Brain microvascular endothelial cell (primary cell): ENCODE measurements at places on chromosomes 7 and 10.

DNA sequence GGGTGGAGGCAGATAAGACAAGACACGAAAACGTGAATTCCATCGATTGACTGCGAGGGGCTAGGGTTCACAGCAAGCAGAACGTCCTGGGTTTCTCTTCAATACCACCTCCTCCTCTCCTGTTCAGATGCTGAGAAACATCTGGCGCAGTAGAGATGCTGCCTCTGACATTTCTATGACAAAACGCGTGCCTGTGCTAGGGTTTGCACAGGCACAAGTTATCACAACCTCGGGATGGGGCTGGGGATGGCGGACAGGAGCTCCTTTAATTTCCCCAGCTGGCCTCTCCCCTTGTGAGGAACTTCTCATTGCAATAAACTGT is 99.8 kb upstream of the SVIL start:
- DNase-seq, result no peak

DNA sequence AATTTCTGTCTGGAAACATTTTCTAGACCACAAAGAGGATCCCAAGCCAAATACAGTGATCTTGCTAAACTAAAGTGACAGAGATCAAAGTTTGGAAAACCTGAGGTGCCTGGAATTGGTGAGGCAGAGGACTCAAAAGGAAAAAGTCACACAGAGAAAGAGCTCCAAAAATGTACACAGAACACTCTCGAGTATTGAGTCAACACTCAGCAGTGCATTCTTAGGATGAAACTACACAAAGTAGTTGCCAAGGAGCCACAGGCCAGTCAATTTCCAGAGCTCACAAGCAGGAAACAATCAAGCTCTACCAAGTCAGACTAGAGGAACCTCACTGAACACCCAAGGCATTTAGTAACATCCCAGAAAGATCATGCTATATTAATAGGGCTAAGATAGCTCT is 61.3 kb downstream of the MICU1 start:
- peak; percentile 54 for DNase-seq

GRCh38 chr10:34494012-34494411 is 321.1 kb downstream of the PARD3 start:
- no peak for DNase-seq

DNA sequence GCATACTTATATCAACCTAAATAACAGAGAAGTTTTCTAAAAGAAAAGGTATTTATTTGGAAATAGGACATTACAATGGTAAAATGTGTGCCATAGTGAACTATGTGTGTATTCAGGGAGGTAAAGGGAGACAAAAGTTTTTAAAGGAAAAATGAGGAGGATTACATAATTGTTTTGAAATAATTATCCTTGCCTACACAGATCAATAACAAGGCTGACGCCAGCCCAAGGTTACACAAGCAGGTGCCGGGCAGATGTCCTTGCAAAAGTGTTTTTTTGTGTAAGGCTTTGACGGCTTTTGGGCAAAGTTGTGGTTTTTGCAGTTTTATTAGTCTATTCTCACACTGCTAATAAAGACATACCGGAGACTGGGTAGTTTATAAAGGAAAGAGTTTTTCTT is 22.7 kb upstream of the SLC35B4 start:
- DNase-seq, result no peak

DNA sequence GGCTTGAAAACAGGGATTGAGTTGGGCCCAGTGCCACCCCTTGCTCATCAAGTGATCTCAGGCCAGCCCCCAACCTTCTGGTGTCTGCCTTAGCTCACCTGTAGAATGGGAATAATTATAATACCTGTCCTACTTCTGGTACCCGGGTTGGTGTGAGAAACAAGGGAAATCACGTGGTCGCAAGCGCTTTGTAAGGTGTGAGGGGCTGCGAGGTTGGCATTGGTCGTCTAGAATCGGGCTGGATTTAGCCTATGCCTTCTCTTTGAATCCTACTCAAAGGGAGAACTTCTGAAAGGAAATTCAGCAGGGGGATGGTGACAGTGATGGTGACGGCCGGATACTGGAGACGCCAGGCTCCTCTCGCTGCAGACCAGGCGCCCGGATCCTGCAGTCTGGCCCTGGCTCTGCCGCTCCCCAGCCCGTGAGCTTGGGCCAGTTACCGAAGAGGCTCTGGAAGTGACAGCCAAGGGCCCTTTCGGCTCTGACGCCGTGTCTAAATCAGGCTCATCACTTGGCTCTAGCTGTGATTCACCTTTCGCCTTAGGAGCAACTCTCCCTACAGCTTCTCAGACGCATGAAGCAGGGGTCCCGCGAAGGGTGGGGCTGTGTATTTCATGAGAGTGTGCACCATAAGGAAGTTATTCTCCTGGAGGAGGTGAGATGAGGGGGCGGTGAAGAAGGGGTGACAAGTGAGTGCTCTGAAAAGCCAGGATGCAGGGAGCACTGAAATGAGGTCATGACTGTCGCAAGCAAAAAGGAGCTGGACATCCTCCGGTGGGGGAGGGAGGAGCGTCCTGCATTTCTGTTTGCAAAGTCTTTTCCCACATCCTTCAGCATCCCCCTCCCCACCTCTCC is 4.0 kb upstream of the CREB5 start:
- DNase-seq, result no peak

GRCh38 chr7:2809903-2810625 is 34.0 kb downstream of the GNA12 start:
- no peak for DNase-seq

- no peak for DNase-seq
Observed at GRCh38 chr10:128103229-128103714, 23.0 kb downstream of the MKI67 start.

DNA sequence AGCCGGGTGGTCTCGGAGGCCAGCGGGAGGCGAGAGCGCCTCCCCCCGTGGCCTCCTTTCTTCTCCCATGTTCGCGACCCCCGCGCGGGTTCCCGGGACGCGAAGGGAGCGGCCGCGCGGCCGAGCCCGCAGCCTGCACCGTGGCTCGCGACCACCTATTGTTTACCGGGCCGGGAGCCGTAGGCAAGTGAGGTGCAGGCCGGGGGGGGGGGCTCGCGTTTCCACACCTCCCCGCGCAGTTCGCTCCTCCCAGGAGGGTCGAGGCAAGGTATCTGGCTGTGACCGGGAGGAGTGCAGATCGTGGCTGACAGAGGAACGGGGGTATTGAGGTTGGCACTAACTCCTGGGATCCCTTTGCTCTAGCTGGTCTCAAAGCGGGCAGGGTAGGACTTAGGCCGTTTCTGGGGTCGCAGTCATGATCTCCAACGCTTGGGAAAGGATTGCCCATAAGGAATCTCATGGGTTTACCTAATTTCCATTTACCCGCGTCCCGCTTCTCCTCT is 734 bp downstream of the PTPN12 start:
- peak; percentile 17 for DNase-seq

DNA sequence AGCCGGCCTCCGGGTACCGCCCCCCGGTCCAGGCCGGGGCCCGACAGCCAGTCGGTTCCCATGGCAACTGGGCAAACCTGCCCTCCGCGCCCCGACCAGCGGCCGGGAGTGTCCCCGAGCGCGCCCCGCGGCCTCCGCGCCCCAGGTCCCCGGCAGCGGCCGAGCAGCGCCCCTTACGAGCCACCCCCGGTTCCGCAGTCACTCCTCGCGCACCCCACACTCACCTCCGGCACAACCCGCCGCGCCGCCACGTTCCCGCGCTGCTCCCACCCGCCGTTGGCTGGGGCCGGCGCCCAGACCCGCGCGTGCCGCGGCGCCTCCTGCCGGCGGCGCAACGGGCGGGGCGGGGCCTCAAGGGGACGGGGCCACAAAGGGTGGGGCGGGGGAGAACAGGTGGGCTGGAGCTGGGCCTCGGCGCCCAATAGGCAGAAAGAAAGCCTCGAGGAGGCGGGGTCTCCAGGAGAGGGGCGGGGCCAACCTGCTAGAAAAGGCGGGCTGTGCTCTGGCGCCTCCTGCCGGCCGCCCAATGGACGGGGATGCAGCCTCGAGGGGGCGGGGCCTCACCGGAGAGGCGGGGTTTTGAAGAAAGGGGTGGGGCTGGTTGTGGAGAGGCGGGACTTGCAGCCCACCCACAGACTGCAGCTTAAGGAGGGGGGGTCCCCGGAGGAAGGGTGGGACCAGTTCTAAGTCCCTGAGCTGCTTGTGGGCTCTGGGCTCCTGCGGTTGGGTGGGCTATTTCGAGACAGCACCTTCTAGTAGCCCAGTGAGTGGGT is at the start of gene RADIL:
TSS of gene RADIL (minus strand) at position 345 of the 773 bp plus-strand sequence. CDS start 5,577 bp downstream, outside the sequence.
- peak; percentile 91 for DNase-seq

GRCh38 chr7:3399858-3400257 is 98.8 kb downstream of the SDK1 start:
- peak; percentile 34 for DNase-seq

DNA sequence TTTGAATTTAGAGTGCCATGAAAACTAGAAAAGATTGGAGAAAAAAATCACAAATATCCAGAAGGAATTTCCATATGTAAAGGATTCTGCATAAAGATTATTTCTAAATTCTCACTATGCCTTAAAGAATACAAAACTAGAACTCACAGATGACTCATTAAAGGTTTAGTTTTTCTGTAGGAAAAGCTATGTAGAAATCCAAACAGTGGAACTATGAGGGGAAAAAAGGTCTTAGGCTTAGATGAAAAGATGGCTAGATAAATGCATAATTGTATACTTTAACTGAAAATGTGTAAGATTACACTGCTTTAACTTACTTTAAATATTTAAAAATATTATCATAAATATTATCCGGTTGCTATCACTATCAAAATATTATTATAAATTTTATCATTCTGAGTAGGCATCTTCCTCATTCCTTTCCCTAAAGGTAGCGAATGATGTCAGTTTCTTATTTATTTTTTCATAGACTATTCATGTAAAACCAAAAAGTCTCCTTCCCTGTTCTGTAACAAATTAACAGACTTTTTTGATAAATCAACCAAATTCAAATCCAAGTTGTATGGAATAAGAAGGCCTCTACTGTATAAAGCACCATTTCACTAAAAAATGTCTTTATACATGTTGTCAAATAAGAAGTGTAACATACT is 69.1 kb upstream of the COMTD1 start:
- no peak for DNase-seq

DNA sequence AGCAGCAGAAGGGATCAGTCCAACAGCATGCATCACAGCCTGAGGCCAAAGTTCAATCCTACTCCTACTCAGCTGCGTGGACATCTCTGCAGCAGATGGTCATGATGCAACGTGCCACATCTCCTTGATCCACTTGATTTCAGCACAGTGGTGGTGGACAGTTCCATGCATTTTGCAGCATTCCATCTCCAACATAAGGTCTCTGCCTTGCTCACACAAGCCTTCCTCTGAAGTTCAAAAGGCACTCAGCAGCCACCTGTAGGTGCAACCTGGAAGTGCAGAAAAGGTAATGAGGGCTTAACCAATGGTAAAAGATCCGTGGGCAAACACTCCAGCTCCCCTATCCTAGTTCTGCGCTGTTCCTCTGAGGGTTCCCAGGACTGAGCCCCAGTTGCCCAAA is 57.5 kb upstream of the CHCHD3 start:
- DNase-seq, result peak; percentile 52

GRCh38 chr7:2941216-2941859 is 97.2 kb upstream of the GNA12 start:
- no peak for DNase-seq

- DNase-seq, result no peak
Observed at GRCh38 chr7:13639396-13639795, 350.1 kb downstream of the ETV1 start.

- DNase-seq, result no peak
Observed at GRCh38 chr10:5665373-5666007, 905 bp downstream of the ASB13 start.

- no peak for DNase-seq
Observed at GRCh38 chr7:107744345-107744750, 406 bp downstream of the CBLL1 start.

GRCh38 chr10:16425449-16425848 is 11.4 kb upstream of the PTER start:
- no peak for DNase-seq

DNA sequence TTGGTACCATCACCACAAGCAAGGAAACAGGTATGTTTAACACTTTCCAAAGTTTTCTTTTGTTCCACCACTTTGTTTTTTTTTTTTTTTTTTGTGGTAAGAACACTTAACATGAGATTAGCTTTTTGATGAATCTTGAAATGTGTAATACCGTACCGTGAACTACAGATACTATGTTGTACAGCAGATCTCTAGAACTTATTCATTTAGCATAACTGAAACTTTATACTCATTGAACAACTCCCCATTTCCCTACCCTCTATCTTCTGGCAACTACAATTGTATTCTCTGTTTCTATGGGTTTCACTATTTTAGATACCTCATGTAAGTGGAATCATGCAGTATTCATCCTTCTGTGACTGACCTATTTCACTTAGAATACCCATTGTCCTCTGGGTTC is 162.7 kb upstream of the ITGB1 start:
- DNase-seq, result no peak

DNA sequence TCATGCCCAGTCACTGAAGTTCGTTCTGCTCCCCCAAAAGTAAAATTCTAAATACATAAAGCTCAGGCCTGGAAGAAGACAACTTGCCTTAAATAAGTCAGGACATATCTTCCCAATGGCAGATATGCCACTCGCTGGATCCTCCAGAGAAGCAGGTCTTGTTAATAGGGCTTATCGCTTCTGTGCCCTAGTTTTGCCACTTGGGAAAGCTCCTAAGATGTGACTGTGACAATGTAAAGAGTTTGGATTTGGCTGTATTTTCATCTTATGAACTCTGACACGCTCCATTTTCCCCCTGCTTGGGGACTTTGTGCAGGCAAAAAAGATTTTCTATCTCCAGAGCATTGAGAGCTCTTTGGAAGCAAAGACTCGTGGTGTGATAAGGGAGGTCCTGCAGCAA is 279.9 kb downstream of the WDR11 start:
- no peak for DNase-seq

GRCh38 chr7:25259487-25260243 is 31.4 kb upstream of the NPVF start:
- DNase-seq, result peak; percentile 71

DNA sequence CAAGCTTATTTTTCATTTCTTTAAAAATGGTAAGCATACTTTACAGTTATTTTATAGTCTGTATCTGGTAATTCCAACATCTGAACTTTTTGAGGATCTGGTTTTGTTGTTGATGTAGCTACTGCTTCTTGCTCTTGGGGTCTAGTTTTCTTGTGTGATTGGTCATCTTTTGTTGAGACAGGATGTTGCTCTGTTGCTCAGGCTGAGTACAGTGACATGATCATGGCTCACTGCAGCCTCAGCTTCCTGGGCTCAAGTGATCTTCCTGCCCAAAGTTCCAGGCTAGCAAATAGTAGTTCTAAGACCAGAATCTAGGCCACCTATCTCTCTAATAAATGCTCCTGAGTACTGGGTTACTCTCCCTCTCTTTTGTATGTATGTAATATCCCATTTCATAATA is 75.7 kb downstream of the NRCAM start:
- DNase-seq, result no peak

DNA sequence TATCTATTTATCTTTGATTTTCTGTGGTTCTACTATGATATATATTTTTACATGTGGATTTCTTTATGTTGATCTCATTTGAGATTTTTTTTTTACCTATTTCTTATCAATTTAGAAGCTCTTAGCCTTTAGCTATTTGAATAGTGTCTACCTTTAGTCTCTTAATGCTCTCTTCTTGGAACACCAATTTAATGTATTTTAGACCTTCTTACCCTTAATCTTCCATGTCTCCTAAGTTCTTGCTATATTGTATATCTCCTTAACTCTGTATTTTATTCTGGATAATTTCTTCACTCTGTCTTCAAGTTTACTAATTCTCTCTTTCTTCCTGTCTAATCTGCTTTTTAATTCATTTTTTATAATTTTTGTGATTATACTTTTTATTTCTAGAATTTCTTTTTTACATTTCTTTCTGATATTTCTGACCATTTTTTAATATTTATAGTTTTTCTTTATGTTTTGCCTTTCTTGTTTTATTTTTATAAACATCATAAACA is 27.3 kb downstream of the CSTF2T start:
- DNase-seq, result no peak

GRCh38 chr7:26420422-26421019 is 128.9 kb downstream of the SNX10 start:
- no peak for DNase-seq
